Liver (tissue), 10 donors: ENCODE measurements at places on chromosomes 5 and 9. TPM values are rescaled to one million over a fixed set of nuclear protein-coding genes. Genes with fewer than 3 reads are reported as not detected.

Gene MCIDAS
- total RNA-seq: not detected

DNA sequence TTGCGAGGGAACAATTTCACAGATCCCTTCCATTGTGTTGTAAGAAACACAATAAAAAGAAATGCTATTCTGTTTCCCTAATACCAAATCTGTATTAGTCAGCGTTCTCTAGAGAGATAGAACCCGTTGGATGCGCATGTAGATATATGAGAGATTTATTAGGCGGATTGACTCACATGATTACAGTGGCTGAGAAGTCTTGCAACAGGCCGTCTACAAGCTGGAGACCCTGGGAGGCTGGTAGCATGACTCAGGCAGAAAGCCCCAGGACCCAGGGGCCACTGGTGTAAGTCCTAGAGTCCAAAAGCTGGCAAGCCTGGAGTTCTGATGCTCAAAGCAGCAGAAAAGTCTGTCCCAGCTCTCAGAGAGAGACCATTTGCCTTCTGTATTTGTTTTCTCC is 18.4 kb upstream of the IL17B start:
- no peak overlapping the region for H3K27ac ChIP-seq
- no peak overlapping the region for H3K4me3 ChIP-seq
- H3K27me3 ChIP-seq: no peaks in the 10 kb centered on the region
- DNase-seq: no peak
- H3K36me3 ChIP-seq: no peaks in the 10 kb centered on the region

- H3K4me3 ChIP-seq: no peak overlapping the region
- no peak overlapping the region for H3K27ac ChIP-seq
- H3K36me3 ChIP-seq: no peaks in the 10 kb centered on the region
- no peak for DNase-seq
- no peaks in the 10 kb centered on the region for H3K27me3 ChIP-seq
- no peaks in the 10 kb centered on the region for H3K4me1 ChIP-seq
These were observed 83.4 kb downstream of the MEGF10 start for GRCh38 chr5:127373858-127374491.

DNA sequence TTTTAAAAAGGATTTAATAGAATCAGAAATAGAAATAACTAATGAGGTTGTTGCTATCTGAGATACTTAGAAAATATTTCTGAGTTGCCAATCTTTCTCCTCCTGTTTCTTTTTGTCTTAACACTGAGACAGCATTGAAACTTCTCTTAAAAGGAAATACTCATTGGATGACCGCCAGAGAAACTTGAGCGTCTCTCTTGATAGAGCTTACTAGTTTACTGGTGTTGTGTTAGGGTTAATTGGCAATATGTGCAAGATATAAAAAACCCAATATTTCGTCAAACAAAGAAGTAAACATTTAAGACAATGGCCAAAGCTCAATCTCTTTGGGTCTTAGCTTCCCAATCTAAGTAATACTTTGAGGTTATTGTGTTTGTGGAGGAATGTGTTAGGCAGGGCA is 176.4 kb upstream of the CHD1 start:
- H3K27ac ChIP-seq: no peak overlapping the region
- DNase-seq: no peak
- H3K27me3 ChIP-seq: no peaks in the 10 kb centered on the region
- no peaks in the 10 kb centered on the region for H3K4me1 ChIP-seq
- H3K4me3 ChIP-seq: no peak overlapping the region

DNA sequence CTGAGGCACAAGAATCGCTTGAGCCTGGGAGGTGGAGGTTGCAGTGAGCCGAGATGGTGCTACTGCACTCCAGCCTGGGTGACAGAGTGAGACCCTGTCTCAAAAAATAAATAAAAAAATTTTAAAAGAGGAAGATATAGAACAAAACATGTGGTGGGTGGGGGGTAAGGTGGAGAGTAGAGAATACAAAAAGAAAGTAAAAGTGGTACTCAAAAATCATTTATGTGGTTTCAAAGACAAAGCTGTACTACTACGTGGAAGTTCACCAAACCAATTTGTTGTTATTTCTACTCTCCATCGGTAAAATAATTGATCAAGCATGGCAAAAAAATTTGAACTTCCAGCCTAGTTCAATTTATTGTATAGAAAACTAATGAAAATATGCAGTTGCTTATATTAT is 8.0 kb upstream of the OR13C3 start:
- H3K36me3 ChIP-seq: no peaks in the 10 kb centered on the region
- H3K27me3 ChIP-seq: no peaks in the 10 kb centered on the region
- H3K27ac ChIP-seq: no peak overlapping the region
- DNase-seq: no peak
- H3K4me1 ChIP-seq: no peaks in the 10 kb centered on the region
- no peak overlapping the region for H3K4me3 ChIP-seq

DNA sequence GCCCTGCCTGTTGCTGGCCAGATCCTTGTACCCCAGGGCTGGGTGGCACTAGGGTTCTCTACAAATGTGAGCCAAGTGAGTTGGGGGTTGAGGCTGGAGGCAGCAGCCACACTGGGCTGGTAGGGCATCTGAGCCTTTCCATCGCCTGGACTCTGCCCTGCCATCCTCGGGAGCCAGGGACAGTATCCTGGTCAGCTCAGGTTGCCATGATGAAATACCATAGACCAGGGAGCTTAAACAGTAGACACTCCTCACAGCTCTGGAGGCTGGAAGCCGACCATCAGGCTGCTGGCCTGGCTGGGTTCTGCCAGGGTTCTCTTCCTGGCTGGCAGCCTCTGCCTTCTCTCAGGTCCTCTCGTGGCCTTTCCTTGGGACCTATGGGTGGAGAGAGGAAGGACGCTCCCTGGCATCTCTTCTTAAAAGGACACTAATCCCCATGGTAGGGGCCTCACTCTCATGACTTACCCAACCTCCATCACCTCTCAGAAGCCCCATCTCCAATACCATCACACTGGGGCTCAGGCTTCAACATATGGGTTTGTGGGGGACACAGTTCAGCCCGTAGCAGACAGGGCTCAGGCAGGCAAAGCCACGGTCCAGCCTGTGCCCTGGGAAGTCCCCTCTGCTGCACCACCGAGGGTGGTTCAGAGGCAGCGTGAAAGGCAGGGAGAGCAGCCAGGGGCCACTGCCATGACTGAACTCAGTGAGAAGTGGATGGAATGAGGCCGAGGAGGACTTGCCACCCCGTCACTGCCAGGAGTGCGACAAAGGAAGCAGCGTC is 50.1 kb downstream of the HMCN2 start:
- DNase-seq: no peak
- H3K27ac ChIP-seq: no peak overlapping the region
- no peaks in the 10 kb centered on the region for H3K36me3 ChIP-seq
- H3K4me3 ChIP-seq: no peak overlapping the region

DNA sequence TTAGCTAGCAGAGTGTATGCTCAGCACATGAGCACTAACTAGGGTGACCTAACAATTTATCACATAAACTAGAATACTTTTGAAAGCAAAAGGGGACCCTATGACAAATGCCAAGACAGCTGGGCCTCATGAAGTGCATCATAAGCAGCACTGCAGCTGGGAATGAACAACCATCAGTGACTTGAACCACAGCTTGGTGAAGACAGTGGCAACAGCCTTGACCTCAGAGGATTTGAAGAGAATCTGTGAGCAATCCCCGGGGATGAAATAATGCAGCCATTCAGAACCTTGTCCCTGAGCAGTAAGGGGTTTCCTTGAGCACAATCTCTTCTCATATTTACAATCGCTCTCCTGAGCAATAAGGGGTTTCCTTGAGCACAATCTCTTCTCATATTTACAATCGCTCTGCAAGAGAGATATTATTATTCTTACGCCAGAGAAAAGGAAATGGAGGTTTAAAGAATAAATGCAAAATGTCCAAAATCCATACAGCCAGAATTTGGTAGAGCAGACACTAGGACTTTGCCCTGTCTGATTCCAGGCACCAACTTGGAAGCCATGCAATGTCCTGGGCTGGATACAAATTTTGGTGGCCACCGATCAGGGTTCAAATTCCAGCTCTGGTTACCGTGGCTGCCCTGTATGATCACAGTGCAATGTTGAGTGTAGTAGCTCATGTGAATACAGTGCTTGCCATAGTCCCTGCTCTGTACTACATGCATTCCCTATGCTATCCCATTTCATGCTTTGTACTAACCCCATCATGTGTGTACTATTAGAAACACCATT is 846 bp upstream of the NSG2 start:
- DNase-seq: no peak
- no peak overlapping the region for H3K4me3 ChIP-seq
- no peaks in the 10 kb centered on the region for H3K27me3 ChIP-seq
- H3K36me3 ChIP-seq: no peaks in the 10 kb centered on the region
